ENCODE measurements at places on chromosomes 7 and 10.

- no peak for DNase-seq
These were observed 348.0 kb downstream of the GPAM start for GRCh38 chr10:111835574-111835973.

GRCh38 chr7:21579341-21580072 is 36.7 kb downstream of the DNAH11 start:
- DNase-seq: no peak

- no peak for DNase-seq
These were observed 46.8 kb downstream of the IPMK start for GRCh38 chr10:58220769-58221451.

GRCh38 chr7:128384726-128385125 is 23.2 kb upstream of the PRRT4 start:
- no peak for DNase-seq
